Glomerular endothelial cell (primary cell): ENCODE measurements at places on chromosomes 12 and 14. TPM values are rescaled to one million over a fixed set of nuclear protein-coding genes. Genes with fewer than 3 reads are reported as not detected.

DNA sequence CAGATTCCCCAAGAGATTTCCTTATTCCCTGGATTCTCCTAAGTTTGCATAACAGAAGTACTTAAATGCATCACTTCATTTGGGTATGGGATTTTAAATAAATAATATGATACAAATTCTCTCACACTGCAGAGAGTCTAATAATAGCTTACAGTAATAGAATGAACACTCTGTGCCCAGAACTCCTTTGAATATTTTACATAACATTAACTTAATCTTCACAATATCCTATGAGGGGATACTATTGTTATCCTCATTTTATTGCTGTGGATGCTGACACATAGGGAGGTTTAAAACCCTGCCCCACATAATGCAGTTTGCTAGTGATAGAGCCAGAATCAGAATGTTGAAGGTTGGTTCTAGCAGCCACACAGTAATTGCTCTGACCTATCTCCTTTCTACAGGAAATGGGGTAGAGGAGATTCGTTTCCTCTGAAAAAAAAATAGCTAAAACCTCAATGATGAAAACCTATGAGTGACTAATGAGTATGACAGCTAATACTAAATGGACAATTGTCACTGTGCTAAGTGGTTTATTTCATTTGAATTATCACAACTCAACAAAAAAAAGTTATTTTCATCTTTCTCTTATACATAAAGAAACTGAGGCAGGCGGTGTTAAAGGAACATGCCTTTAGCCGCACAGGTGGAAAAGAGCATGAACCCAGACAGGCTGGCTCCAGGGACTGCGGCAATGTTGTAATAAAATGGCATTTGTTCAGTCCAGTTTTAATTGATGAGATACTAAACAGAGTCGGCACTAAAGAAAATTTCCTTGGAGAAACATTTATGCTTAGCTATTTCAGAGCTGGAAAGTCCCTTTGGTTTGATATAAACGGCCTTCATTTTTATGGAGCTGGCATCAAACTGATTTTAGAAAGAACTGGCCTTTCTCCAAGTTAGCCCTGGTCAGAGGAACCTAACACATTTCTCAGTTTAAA lies 880.9 kb downstream of the NRXN3 start:
- DNase-seq = no peak

HOXC12 gene
- total RNA-seq = not detected in 2 replicates

C14orf132 gene
- 5.9 and 6.0 TPM in 2 replicates for total RNA-seq

DNA sequence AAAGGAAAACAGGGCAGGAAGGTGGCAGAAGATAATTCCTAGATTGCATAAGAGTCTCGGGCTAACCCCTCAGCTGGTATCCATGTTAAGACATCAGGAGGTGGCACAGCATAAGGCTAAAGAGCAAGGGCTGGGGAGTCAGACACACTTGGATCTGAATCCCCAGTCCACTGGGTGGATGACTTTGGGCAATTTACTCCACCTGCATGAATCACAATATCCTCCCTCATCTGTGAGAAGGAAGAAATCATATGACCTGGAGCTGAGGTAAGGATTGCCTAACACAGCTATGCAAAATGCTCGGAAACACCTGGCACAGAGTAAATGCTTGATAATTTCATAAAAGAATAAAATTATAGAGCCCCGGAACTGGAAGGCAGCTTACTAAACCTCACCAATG lies 217.9 kb downstream of the PIK3C2G start:
- no peak for DNase-seq

COL2A1 gene
- total RNA-seq = not detected in 2 replicates

- no peak for DNase-seq
These were observed 463.1 kb downstream of the RAD51B start for GRCh38 chr14:68282479-68283377.

GRCh38 chr14:24996930-24997725 lies 52.8 kb downstream of the STXBP6 start:
- no peak for DNase-seq

DNA sequence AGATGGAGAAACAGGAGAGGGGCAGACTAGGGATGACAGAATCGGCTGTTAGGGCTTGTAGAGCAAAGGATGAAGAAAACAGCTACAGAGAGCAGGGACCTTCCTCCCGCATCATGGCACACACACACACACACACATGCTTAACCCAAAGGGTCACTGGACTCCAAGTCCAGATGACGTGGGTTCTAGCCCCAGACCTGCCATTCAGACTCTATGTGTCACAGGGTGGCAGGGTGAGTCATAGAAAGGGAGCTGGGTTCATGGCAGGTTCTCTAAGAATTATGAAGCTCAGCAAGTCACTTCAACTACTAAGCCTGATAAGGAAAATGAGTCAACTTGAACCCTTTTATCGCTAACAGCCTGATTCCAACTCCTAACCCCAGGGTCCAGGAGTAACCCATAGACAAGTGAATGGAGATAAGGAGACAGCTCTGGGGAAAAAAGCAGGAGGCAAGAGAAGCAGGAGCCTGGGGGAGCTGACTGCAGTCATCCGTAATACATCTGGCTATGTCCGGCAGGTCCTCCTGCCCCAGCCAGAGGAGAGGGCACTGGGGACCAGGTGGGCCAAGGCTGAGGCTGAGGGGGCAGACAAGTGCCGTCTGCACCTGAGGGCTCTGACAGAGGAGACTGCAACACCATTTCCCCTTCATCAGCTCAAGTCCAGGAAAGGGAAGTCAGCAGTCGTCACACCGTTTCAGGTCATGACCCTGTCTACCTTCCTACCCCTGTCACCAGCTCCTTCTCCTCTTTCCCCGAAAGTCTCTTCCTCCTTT lies 3.6 kb upstream of the TNFRSF1A start:
- DNase-seq = peak; percentile 87

PLEKHG7 gene
- total RNA-seq = not detected in 2 replicates

DNA sequence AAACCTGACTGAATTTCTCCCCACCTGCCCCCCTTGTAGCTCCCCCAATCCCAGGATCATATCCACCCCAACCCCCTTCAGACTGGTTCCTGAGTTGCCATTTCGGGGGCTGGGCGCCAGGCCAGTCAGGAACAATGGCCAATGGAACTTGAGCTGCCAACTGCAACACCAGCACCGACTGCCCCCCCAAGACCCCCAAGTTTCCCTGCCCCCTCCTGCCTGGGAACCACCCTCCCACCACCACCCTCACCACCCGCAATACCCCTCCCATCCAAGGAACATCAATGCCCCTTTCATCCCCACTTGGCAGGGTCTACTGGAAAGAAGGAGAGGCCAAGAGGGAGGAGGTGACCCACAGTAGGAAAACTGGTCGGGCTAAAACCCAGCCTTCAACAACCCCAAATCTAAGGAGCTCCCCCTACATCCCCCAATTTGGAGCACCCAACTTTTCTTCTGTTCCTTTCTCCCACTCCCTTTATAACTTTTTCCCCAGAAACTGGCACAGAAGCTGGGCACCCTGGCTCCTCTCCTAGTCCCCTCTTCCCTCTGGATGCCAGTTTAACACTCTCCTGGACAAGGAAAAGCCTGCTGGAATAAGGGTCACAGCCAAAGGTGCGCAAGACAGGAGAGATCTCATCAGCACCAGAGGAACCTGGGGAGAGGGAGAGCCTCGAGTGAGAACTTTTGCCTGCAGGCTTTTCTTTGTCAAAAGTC lies 1.6 kb upstream of the NDRG2 start:
- DNase-seq = no peak
